ENCODE measurements at places on chromosomes 7 and 10.

DNA sequence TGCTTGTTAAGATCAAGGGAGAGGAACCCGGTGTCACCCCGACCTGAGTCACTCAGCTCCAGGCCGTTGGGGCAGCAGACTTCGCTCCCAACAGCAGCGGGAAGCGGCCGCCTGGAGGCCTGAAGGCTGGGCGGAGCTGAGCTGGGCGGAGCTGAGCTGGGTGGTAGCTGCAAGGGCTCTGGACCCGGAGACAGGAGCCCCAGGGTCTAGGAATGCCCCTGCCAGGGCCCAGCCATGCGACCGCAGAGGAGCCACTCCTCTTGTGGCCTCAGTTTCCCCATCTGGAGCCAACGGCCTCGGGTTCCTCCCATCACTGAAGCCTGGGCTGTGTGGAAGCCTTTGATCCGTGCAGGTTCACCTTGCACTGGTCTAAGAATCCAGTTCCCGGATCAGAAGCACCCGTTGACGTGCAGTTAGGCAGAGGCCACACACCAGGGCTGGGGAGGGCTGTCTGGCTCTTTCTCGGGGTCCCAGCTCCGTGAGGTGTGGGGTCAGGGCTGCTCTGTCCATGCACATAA, 21.9 kb upstream of the DPYSL4 start:
- DNase-seq, result no peak

- no peak for DNase-seq
Observed at GRCh38 chr7:36214608-36215456, 61.8 kb downstream of the EEPD1 start.

DNA sequence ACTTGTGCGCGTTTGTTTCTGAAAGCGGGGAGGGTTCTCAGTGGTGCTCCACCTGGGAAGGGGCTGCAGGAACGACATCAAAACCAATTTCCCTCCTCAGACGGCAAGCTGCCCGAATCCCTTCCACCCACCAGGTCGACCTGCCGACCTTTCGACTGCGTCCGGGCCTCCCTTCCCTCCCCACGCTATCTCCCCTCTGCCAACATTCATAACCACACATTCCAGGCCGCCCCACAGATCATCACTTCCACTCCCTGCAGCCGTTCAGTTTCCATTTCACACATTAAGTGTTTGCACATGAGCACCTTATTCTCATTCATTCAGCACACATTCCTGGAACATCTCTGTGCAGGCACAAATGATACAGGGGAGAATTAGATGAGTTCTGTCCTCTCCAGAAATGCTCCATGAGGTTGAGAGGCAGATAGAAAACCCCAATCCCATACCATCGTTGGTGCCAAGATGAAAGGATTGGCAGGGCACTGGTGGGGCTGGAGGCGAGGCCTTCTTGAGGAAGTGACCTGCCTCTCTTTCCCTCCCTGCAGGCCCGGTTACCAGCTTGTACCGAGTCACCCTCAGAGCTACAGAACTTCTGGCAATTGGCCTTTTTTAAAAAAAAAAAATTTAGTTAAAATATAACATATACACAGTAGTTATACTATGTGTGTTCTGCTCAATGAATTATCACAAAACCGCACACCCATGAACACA, 70.0 kb downstream of the MINDY4 start:
- DNase-seq, result no peak

GRCh38 chr10:68501691-68502090, 25.6 kb downstream of the SLC25A16 start:
- no peak for DNase-seq

- no peak for DNase-seq
Observed at GRCh38 chr10:10850214-10850613, 167.5 kb upstream of the CELF2 start.

GRCh38 chr10:50951365-50951764, 65.9 kb upstream of the A1CF start:
- no peak for DNase-seq

DNA sequence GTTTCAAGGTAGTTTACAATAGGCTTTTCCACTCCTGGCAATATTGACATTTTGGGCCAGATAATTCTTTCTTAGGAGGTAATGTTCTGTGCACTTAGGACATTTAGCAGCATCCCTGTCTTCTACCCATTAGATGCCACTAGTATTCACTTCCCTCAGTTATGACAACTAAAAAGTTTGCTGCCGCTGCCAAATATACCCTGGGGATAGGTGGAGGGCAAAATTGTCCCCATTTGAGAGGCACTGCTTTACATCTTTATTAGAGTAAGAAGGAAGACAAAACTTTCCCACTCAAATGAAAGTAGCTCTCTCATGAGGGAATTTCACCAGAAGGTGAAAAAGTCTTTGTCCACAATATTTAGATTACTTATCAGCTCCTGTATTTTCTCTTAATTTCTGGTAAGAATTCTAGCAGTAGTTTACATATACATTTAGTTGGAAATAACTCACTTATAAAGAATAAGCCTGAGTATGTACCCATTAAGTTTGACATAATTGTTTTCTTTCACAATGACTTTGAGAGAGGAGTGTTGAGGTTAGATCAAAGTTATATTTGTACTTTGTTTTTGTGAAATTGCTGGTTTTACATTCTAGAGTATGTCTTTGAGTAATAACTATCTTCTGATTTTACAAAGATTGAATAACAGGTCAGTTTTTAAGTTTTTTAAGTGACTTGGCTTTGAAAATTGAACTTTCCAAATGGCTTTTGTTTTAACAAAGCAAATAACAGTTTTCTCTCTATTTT, 46.0 kb downstream of the HELLS start:
- no peak for DNase-seq

DNA sequence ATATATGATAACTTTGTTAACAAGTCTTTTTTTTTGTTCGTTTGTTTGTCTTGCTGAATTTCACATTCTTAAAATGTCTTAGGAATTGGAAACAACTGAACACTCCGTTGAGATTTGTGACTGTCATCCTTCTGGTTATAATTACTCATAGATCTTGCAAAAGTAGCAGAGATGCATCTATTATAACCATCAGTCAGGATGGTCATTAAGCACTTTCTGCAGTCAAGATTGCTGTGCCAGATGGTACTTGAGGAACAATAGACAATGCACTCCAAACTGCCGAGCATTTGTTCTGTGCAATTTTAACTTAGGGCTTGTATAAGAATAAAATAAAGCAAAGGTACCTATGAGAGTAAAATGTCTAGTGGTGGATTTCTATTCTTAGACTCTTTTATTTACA, 710.1 kb upstream of the KCND2 start:
- DNase-seq, result no peak

DNA sequence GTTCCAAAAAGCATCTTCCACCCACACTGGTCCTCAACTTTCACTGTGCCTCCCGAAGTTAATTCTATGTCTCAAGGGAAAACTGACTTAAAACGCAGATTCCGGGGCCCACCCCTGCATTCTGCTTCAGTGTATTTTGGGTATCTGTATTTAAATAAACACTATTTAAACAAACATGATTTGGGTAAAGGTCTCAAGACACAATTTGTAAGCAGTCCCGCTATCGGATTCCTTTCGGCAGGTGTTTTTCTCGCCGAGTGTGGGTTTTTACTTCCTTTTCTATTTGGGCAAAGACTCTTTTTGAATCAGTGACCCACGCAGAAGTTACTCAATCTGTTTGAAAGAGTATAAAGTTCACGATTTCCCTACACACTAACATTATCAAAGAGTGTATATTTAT, 1.2 kb downstream of the PDIA4 start:
- DNase-seq, result no peak

GRCh38 chr10:17368708-17369272, 85.6 kb downstream of the ST8SIA6 start:
- DNase-seq, result no peak

Data from stimulated activated CD4-positive, alpha-beta T cell treated with anti-CD3 and anti-CD28 coated beads, TNF-alpha, amount 100 ng/mL, for 24 hours (primary cell).